ENCODE measurements at places on chromosomes 12 and 14.

DNA sequence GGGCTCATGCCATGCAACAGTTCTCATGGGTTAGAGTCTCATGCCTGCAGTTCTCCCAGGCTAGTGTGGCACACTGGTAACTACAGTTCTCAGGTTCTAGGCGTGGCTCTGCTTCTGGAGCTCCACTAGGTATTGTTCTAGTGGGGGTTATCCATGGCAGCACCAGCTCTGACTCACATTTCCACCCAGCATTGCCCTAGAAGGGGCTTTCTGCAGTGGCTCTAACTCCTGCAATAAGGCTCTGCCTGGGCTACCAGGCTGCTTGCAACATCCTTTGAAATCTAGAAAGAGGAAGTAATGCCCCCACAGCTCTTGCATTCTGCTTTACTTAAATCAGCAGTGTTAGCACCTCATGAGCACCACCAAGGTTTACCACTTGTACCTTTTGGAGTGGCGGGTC, 220.3 kb upstream of the ARID2 start:
- DNase-seq = no peak

DNA sequence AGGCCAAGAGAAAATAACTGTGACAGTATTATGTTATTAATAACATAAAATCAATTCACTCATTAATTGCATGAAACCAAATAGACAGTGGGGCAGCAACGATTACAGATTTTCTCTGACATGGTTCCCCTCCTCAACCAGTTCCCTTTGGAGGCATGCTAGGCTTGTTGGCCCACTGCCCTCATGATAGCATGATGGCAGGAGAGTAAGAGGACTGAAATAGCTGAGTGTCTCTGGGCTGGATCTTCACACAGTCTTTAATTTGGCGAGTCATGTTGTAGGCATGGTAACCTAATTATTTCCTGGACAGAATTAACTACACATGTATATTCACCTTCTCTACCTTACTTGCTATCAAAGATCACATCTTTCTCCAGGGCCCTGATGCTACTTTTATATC, 266.2 kb upstream of the PELI2 start:
- no peak for DNase-seq

GRCh38 chr12:65720136-65721130, 103.8 kb upstream of the HMGA2 start:
- no peak for DNase-seq

DNA sequence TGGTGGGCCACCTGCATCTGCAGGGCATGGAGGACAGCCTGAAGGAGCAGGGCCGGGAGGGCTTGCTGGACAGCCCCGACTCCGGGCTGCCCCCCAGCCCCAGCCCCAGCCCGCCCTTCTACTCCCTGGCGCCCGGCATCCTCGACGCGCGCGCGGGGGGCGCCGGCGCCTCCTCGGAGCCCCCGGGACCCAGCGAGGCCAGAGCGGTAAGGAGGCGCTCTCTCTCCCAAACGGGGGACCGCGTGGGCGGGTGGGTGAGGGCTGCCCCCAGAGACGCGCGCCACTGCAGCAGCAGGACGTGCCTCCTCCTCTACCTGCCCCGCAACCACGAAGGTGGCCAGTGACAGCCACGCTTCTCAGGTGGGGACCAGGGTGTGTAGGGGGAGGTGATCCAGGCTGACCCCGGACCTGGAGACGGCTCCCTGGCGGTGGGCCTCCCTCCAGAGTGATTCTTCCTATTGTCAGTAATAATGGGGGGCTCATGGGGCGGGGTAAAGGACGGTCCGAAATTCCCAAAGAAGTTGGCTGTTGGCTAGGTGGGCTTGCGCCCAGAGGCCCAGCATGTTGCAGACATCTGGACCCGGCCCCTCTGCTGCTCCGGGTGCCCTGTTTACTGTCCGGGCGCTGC, 652 bp downstream of the RFLNA start:
- no peak for DNase-seq

DNA sequence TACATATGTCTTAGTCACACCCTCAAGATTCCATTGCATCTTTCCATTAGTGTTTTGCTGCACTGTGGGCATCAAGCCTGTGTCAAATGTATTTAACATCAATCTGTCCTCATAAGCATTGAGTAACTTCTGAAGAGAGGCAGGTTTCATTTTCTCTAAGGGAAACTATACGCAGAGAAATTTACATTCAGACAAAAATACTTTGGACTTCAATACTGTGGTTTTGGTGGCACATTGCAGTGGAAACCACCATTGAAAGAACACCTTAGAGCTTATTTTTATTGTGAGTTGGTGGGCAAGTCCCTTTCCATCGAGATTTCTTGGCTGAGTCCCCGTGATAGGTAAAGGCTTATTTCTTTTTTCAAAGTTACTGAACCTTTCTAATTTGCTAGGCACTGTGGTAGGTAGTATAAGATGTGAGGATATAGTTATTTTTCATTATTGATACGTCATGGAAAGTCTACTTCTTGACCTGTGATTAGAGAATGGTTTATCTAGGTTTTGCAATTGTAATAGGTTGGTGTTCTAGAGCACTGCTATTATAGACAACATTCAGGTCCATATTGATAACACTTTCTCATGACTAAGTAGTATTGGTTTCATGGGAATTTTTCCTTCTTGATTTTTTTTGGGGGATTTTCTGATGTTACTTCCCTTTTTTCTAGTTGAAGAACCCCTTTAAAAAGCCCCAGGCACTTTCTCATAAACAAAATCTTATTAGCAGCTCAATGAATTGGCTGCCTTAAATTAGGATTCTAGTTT, 81.9 kb downstream of the CFAP54 start:
- no peak for DNase-seq

DNA sequence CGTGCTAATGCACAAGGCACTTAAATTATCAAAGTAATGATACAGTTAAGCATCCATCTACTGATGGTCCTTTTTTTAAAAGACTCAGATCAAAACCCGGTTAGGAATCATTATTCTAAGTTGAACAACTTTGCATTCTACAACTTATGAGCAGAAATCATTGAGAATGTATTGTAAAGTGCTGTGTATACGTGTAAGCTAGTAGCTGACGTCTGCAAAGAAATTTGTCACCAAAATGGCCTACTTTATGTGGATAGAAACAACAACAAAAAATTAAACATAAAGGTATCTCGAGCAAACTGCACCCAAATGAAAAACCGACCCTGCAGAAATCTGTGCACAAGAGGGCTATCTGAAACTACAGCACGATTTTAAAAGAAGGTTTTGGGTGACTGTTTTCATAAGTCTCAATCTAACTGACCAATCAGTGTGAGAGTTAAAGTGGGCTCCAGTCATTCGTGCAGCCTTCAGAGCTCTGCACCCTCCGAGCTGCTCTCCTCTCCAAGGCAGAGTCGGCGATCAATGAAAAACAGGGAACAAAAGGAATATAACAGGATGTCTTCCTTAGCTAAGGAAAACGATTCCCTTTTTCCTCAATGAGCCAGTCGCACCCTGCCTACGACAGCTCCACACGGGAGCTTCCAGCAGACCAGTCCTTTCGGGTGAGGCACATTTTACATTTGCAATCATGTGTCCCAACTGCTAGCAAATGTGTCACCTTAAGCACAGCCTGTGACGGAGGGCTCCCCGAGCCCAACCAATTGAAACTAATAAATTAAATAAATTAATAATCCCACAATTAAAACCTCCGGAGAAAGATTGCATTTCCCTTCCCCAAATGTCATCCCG, 200.7 kb upstream of the FOXN3 start:
- DNase-seq = no peak

- DNase-seq = peak; percentile 52
These were observed 457 bp downstream of the SOCS2 start for GRCh38 chr12:93572712-93573551.

- no peak for DNase-seq
These were observed 220.5 kb downstream of the SLC6A15 start for GRCh38 chr12:84692071-84692470.

GRCh38 chr12:67220065-67220464, 49.1 kb upstream of the CAND1 start:
- DNase-seq = no peak

GRCh38 chr12:109813810-109814416, 19.3 kb downstream of the TRPV4 start:
- no peak for DNase-seq

DNA sequence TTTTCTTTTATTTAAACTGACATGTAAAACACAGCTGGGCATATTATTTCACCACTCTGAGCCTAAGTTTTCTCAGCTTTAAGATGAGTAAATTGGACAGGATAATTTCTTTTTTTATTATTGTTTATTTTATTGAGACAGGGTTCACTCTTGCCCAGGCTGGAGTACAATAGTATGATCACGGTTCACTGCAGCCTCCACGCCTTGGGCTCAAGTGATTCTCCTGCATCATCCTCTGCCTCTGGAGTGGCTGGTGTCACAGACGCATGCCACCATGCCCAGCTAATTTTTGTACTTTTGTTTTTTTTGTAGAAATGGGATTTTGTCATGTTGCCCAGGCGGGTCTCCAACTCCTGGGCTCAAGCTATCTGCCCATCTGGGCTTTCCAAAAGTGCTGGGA, 12.7 kb downstream of the BMAL2 start:
- DNase-seq = no peak

DNA sequence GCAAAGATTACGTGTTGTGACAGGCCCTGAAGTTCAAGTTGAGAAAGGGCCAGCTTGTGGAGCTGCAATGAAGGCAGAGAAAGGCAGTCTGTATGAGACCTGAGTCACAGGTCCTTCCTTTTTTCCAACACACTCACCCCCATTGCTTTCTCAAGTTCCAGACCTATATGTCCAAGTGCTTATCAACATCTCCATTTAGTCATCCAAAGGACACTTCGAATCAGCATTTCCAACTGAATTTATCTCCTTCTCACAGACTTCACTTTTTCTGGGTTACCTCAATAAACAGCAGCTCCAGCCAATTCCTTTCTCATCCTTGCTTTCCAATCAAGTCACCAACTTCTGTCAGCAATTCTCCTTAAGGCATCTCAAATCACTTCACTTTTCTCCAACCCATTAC, 56.4 kb upstream of the KIF21A start:
- DNase-seq = no peak

- no peak for DNase-seq
These were observed 48.3 kb downstream of the NFKBIA start for GRCh38 chr14:35355981-35356841.

DNA sequence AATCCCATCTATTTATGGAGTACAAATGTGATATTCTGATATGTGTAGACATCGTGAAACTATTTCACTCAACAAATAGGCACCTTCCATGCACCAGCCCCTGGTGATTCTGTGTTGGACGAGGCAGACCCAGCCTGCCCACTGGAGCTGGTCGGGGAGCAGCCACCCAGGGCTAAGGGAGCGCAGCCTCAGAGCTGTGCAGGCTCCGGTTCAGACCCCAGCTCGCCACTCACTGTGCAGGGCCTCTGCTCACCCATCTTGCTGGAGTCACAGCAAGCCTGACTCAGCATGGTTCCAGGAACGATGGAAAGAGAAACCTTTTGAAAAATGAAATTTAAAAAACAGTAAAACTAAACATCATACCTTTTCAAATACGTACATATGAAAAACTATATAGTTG, 52.3 kb upstream of the BCL11B start:
- no peak for DNase-seq

- no peak for DNase-seq
These were observed 70.3 kb upstream of the SCN8A start for GRCh38 chr12:51520576-51521325.

- no peak for DNase-seq
These were observed 16.3 kb upstream of the NFYB start for GRCh38 chr12:104154286-104154685.
